ENCODE measurements at places on chromosomes 12 and 14. TPM values are rescaled to one million over a fixed set of nuclear protein-coding genes. Genes with fewer than 3 reads are reported as not detected.

- DNase-seq = no peak
Observed at GRCh38 chr14:102690509-102691286, 86.6 kb upstream of the TRAF3 start.

The OR6C6 gene
- total RNA-seq = not detected

The OAS1 gene
- total RNA-seq = 4.0 TPM

- DNase-seq = no peak
Observed at GRCh38 chr14:24443053-24443665, 583 bp upstream of the SDR39U1 start.

GRCh38 chr12:92216092-92216491 is 70.4 kb upstream of the BTG1 start:
- DNase-seq = no peak

DNA sequence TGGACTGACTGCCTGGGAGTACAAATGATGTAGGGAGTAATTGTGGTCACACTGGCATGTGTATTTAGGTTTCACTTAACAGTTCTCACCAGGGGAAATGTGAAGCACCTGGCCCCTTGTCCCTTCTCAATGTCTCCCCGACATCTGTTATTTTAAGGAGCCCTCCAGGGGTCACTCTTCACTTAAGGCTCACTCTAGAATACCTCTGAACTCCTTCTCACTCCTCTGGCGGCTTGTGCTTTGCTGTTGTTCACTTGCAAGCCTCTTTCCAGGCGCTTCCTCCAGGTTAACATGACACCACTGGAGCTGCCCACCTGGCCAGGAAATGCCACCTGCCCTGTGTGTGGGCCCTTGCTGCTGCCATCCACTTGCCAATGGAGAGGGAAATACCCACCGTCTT is 56.5 kb upstream of the GZMB start:
- DNase-seq = no peak

GRCh38 chr12:129423041-129423580 is 480.7 kb downstream of the TMEM132D start:
- DNase-seq = no peak

GRCh38 chr14:75230140-75230792 is 48.4 kb upstream of the FOS start:
- DNase-seq = peak; percentile 27

GRCh38 chr12:104524034-104524832 is 67.5 kb downstream of the CHST11 start:
- no peak for DNase-seq

DNA sequence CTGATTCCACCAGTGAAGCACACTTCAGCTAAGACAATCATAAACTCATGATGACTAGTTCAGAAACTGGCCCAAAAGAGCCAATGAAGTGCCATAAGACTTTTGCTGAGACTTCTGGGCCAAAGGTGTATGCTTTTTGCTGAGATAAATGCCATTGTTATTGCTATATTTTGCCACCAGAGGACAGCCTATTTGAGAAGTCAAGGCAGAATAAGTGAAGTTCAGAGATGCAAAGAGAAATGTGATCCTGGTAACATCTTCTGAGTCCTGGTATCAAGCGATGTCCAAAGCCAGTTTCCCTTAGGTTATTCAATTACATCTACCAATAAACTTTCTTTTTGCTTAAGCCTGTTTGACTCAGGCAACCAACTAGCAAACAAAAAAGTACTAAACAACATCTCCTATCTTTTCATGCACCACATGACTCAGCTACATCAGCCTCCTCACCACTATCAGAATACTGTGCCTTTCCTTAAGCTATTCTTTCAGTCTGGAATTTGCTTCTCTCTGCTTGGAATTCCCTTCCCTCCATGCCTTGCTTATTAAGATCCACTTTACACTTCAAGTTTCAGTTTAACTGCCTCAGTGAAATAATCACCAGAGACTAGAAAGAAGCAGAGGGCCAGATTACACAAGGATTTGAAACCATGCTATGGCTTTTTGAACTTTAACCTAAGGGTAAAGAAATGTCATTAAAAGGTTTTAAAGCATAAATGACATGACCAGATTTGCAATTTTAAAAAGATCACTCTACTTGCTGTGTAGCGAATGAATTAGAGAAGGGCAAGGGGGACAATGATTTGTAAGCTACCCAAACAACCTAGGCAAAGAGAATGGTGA is 14.0 kb downstream of the CRY1 start:
- DNase-seq = no peak

DNA sequence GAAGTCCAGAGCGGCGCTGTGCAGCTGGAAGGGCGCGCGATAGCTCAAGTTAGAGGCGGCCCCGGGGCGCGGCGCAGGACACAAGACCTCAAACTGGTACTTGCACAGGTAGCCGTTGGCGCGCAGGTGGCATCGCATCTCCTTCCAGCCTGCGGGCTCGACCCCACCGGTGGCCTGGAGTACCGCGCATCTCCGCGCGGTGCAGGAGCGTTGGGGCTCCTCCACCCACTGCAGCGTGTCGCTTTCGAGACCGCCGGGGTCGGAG is 553 bp downstream of the CLEC14A start:
- no peak for DNase-seq

The RTL1 gene
- not detected for total RNA-seq
